Suprapubic skin (tissue), 4 donors: ENCODE measurements at places on chromosomes 6 and 20. TPM values are rescaled to one million over a fixed set of nuclear protein-coding genes. Genes with fewer than 3 reads are reported as not detected.

The TFAP2A gene
- 86.7 TPM for total RNA-seq

The IER3 gene
- 22.0 TPM for total RNA-seq

The RCAN2 gene
- 15.3 TPM for total RNA-seq

The CTAGE9 gene
- total RNA-seq, result not detected

The ZC2HC1B gene
- total RNA-seq, result not detected

The BEND6 gene
- total RNA-seq, result not detected

The GPR6 gene
- total RNA-seq, result not detected

The RSPH9 gene
- not detected for total RNA-seq

The RUNX2 gene
- total RNA-seq, result 3.5 TPM

The OR2J2 gene
- not detected for total RNA-seq

- no peak for DNase-seq
- H3K4me1 ChIP-seq, result peaks cover 5% of the 10 kb centered on the region
- H3K4me3 ChIP-seq, result no peak overlapping the region
- no peaks in the 10 kb centered on the region for H3K27me3 ChIP-seq
- no peak overlapping the region for H3K27ac ChIP-seq
Observed at GRCh38 chr6:4973982-4974745, 29.7 kb downstream of the RPP40 start.

- peaks cover 9% of the 10 kb centered on the region for H3K4me1 ChIP-seq
- H3K4me3 ChIP-seq, result no peak overlapping the region
- H3K27me3 ChIP-seq, result no peaks in the 10 kb centered on the region
- H3K36me3 ChIP-seq, result no peaks in the 10 kb centered on the region
- DNase-seq, result no peak
- H3K27ac ChIP-seq, result no peak overlapping the region
Observed at GRCh38 chr6:11748591-11749210, 29.9 kb downstream of the ADTRP start.

DNA sequence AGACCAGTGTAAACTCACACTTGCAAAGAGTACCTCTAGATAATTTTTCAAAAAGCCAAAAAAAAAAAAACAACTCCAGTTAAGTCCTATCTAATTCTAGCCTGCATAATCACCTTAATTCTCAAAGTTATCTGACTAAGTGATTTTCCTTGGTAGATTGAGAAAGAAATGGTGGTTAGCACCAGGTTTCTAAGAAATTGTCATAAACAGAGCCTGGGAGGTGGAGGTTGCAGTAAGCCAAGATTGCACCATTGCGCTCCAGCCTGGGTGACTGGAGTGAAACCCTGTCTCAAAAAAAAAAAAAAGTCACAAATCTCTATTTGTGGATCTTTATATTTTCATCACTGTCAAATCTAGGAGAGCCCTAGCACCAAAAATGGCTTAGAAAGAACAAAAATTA is 8.9 kb downstream of the FBXO5 start:
- H3K27ac ChIP-seq, result no peak overlapping the region
- no peaks in the 10 kb centered on the region for H3K4me1 ChIP-seq
- no peak for DNase-seq
- no peak overlapping the region for H3K4me3 ChIP-seq
- H3K36me3 ChIP-seq, result peaks cover 45% of the 10 kb centered on the region

DNA sequence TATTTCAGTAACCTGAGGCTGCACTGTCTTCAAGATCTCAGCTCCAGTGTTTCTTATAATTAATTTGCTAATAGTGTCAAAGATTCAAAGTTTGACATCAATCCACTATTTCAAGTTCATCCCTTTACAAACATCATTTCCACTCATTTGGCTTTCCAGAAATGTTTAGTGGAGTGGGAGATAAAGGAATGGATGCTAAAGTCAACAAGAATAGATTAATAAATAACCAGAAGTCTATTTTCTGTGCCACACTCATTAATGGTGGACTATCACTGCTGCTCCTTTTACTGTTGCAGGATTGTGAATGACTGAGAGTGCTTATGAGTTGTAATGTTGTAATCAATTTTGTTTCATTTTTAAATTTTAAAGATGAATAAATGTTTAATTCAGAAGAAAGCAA is 28.4 kb upstream of the EPM2A start:
- H3K4me1 ChIP-seq, result no peaks in the 10 kb centered on the region
- no peak overlapping the region for H3K27ac ChIP-seq
- no peak for DNase-seq
- no peak overlapping the region for H3K4me3 ChIP-seq
- H3K27me3 ChIP-seq, result no peaks in the 10 kb centered on the region

GRCh38 chr6:123804787-123805540 is 1.3 kb downstream of the NKAIN2 start:
- no peak overlapping the region for H3K27ac ChIP-seq
- no peak for DNase-seq
- peaks cover 16% of the 10 kb centered on the region for H3K4me1 ChIP-seq

DNA sequence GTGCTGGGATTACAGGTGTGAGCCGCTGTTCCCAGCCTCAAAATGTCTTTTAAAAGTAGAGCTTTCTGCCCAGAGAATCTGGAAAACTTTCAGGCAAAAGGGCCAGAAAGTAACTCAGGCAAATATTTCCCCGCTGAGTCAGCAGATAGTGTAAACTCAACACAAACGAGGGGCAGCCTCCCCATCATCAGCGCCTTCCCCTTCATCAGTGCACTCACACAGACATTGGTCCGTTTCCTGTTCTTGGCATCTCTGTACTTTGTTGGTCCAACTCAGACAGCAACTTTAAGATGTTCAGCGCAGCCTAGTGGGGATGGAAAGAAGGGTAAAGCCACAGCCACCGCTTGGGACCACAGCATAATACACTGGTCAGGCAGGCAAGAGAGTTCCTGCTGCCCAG is 69.5 kb downstream of the CSE1L start:
- H3K27ac ChIP-seq, result no peak overlapping the region
- no peaks in the 10 kb centered on the region for H3K4me1 ChIP-seq
- H3K36me3 ChIP-seq, result peaks cover 84% of the 10 kb centered on the region
- no peaks in the 10 kb centered on the region for H3K27me3 ChIP-seq

- no peak overlapping the region for H3K27ac ChIP-seq
- no peaks in the 10 kb centered on the region for H3K27me3 ChIP-seq
- H3K36me3 ChIP-seq, result no peaks in the 10 kb centered on the region
Observed at GRCh38 chr6:16419636-16420336, 181.4 kb downstream of the GMPR start.

- peaks cover 61% of the 10 kb centered on the region for H3K4me1 ChIP-seq
- H3K4me3 ChIP-seq, result no peak overlapping the region
- DNase-seq, result peak; percentile 89
- peaks cover 38% of the 10 kb centered on the region for H3K36me3 ChIP-seq
Observed at GRCh38 chr20:34525709-34526416, 9.6 kb downstream of the DYNLRB1 start.

- H3K27me3 ChIP-seq, result no peaks in the 10 kb centered on the region
- no peak overlapping the region for H3K27ac ChIP-seq
Observed at GRCh38 chr20:46934746-46935287, 40.2 kb downstream of the EYA2 start.
